RKO (cell line): ENCODE measurements at places on chromosomes 3 and 15.

GRCh38 chr15:101246391-101246790 lies 5.5 kb downstream of the CHSY1 start:
- DNase-seq, result no peak

- no peak for DNase-seq
These were observed 51.8 kb downstream of the ST3GAL6 start for GRCh38 chr3:98814817-98815420.

GRCh38 chr3:168467115-168467714 lies 371.5 kb upstream of the GOLIM4 start:
- peak; percentile 48 for DNase-seq

DNA sequence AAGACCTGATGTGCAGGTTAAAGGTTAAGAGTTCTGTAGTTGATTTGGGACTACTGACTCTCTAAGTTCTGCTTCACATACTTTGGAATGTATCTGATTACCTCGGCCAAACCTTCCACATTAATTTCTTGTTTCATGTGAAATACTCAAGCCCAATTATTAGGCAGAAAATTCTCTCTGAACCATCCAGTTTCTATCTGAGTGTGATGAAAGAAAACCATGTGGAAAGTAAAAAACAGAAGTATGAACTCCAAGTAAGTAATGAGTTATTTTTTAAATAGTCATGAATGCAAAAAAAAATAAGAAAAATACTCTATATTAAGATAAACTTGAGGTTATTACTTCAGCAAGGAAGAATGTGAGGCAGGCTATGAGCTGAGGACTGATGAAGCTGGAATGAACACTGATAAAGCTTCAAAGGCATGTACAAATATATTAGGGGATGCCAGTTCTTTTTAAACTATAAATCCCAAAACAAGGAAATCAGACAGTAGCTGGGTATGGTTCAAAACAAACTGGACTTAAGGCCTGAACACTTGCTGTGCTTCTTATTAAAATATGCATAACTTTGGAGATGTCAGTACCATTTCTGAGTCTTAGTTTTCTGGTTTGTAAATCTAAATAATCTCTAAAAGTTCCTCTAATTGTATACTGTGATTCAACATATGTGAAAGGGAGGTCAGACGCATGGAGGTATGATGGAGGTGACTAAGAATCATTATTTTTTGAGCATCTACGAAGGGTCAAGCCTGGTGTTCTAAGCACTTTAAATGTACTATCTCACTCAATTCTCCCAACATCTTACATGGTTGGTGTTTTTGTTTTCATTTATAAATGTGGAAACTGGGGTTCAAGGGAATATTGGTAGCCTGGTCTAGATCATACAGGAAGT lies 59.6 kb downstream of the COL6A6 start:
- no peak for DNase-seq

GRCh38 chr3:193585530-193585929 lies 7.5 kb upstream of the OPA1 start:
- no peak for DNase-seq
